ENCODE measurements at places on chromosomes 5 and 9.

GRCh38 chr9:112970939-112971338 lies 41.1 kb downstream of the ZNF883 start:
- DNase-seq: peak; percentile 24

DNA sequence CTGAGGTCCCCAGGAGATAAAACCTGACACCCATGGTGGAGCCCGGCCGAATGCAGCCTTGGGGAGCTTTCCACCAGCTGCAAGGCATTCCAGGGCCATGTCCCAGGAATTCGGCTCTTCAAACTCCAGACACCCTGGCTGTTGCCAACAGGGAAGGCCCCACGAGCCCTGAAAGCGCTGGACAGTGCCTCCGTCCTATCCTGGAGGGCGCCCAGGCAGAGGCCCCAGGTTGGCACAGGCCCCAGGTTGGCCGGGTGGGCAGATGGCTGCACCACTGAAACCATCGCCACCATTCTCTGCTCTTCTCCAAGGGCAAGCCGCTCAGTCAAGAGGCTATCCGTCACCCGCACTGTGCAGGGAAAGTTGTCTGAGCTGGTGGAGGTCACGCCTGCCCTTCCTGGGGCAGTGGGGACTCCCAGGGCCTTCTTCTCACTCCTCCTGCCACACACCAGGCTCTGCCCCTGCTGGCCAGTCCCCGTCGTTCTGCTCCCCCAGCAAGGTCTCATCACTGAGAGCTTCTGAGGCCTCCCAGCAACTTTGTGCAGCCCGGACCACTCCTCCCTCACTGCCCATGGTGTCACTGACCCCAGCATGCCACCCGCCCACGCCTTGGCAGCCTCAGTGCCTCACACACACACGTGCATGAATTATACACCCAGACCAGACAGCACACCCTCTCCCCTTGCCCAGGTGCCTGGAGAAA lies 21.2 kb downstream of the SLC6A3 start:
- no peak for DNase-seq

DNA sequence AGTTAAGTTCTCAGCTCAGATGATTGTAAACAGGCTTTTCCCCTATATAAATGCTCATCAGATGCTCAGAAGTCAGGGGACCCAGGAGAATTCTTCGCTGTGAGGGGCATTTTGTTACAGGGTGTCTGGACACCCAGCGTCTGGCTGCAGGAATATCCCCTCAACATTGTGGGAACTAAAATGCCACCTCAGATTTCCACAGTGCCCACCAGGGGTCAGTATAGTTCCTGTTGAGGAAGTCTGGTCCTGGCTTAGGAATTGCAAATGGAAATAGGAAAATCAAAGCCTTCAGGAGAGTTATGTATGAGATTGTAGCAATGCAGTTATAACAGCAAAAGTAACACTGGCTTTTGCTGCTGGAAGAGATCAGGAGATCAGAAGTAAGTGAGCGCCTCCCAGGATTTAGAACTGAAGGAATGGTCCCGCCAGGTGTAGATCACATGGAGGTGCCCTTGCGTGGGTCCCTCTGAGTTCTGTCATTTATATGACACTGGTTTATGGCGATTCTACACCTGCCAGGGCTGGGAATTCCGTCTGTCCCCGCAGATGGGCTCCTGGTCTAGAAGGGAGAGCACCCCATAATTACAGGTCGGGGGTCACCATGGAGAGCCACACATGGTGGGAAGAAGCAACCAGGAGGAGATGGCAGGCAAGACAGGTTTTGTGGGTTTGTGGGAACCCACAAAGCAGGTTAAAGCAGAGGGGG lies 47.1 kb upstream of the CTSL start:
- DNase-seq: peak; percentile 86

GRCh38 chr9:93984860-93985259 lies 29.7 kb upstream of the BARX1 start:
- DNase-seq: no peak

GRCh38 chr5:31213705-31214121 lies 20.2 kb downstream of the CDH6 start:
- no peak for DNase-seq

GRCh38 chr5:156552855-156553358 lies 225.9 kb downstream of the SGCD start:
- DNase-seq: no peak

DNA sequence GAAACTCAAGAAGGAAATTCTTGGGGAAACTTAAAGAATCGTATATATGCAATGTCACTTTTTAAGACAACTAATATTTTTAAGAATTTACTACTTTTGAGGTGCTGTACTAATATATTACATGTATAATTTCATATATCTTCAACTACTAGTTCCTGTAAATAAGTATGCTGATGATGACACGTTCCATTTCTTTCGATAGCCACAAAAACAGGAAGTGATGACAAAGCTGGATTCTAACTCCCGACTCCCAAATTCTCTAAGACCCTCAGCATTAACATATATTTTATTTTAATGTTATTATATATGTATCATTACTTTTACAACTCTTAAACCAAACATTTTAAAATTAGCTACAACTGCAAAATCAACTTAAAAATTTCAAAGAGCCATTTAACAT lies 74.8 kb downstream of the STK32A start:
- DNase-seq: no peak

- DNase-seq: no peak
Measured at GRCh38 chr5:125276096-125276495, 529.7 kb upstream of the ZNF608 start.

GRCh38 chr5:112109331-112110007 lies 309.6 kb downstream of the EPB41L4A start:
- peak; percentile 61 for DNase-seq

DNA sequence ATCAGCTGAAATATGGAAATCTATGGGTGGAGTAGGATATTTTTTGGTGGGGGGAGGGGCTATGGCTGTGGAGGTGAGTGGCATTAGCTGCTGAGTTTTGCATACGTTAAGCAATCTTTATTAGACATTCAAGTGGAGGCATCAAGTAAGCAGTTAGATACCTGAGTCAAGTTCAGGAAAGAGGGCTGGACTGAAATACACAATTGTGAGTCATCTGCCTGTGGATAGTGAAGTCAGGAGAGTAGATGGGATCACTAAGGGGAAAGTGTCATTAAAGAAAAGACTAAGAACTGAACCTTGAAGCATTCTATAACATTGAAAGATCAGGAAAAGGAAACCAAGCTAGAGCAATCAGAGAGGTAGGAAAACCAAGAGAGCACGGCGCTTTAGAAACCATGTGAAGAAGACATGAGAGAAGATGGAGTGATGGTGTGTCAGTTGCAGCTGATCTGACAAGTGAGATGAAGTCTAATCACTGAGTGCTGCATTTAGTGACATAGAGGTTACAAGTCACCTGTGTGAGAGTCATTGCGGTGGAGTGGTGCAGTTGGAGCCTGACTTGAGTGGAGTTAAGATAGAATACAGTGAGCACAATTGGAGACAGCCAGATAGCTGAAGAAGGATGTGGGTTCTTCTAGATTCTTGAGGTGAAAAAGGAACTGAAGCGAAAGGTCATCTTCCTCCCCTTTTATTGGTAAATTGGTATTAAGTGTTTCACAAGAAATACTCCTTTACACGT lies 88.7 kb downstream of the PIP5K1B start:
- no peak for DNase-seq

- no peak for DNase-seq
Measured at GRCh38 chr9:94269264-94269663, 10.2 kb downstream of the ZNF169 start.

DNA sequence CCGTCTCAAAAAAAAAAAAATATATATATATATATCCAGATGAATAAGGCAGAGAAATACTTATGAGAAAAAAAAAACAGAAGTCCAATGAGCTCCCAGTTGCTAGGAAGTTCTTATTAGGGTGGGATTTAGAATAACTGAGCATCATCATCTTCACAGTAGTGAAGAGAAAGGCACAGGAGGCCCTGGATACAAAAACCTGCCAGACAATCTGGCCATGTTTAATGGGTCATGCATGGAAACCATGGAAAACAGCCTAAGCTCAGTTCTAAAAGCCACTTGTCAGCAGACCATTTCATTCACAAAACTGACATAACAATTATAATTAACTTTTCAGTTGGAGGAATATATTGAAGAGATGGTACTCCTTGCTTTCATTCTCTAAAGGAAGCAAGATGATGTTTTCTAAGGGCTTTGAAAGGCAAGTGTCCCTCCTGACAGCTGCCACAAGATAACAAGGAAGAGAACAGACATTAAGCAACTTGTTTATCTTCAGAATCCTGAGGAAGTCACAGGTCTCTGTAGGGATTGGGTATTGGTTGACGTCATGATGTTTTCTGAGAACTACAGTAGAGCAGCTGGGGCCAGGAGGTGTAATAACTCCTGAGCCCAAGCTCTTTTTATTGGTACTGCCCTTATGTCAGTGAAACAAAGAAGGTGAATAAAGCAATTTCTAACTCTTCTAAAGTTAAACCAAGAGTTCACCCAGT lies 463.1 kb downstream of the DMAC1 start:
- DNase-seq: no peak

DNA sequence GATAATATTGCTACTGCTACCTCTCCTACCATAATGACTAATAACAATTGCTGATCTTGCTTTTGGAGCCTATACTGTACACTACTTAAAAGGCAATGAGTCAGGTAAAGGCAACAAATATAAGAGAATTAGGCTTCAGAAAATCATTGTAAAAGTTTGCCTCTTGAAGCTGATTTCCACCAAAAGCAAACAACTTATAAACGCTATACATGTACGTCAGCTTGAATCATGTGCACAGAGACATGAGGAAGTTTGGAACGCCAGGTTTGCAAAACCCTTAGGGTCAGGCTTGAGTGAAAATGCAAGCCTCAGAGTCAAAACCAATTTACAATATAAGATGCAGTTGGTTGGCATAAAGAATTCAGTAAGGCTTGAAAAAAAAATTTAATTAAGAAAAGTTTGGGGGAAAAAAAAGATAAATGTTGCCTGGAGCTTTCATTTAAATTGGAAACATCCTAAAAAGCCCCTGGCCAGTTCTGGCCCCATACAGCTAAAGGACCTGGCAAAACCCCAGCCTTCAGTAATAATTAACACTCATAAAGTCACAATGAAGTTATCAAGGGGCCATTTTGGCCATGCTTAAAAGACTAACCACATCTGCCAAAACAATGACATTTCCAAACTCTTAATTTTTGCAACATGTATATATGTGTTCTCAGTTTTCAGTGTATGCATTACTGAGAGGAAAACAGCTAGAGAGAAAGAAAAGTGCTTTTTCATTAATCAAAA lies 181.0 kb upstream of the NFIL3 start:
- no peak for DNase-seq

DNA sequence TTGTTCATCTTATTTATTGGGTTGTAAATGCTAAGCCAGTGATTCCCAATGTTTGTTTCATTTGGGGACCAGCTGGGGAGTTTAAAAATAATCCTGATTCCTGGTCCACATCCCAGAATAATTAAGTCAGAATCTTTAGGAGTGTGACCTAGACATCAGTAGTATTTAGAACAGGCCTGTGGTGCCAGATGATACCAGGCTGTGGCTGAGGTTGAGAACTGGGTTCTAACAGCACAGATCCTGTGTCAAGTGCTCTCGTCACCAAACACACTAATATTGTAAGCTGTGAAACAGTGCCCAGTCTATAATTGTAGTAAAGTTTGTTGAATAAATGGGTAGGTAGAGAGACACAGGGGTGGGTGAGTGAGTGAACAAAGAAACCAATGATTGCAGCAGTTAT lies 172.1 kb upstream of the PPP1R2B start:
- no peak for DNase-seq

- no peak for DNase-seq
Measured at GRCh38 chr5:134510970-134511795, 14.3 kb upstream of the JADE2 start.

DNA sequence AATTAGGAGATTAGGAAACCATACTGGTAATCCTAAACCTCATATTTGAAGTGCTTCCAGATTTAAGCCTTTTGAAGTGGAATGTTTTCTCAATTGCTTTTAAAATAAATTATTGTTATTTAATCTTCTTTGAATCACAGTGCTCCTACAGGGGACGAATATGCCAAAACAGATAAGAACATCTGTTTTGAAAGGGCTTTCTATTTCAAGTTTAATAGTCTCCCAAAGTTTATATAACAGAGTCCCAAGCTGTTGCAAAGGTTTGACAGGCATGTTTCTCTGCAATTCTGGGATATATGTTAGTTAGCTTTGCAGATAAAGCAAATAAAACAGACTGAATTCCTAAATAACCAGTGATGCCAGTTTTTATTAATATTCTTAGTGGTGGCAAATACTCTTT lies 803.7 kb downstream of the TLE4 start:
- DNase-seq: no peak

GRCh38 chr5:56094579-56095361 lies 100.0 kb upstream of the IL6ST start:
- DNase-seq: no peak

GRCh38 chr9:84054341-84055010 lies 73.9 kb downstream of the RMI1 start:
- no peak for DNase-seq

DNA sequence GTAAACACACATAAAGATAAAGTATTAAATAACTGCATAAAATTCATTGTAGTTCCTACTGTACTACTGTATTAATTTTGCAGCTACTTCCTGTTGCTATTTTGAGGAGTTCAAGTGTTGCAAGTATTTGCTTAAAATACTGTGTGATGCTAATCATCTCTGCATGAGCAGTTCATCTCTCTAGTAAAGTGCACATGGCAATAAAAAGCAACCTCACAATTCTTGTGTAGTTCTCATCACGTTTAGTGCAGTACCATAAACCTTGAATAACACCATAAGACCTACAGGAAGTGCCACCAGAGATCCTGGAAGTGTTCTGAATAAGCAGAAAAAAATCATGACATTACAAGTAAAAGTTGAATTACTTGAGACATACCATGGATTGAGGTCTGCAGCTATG lies 34.6 kb downstream of the CPLANE1 start:
- DNase-seq: no peak
